Activated naive CD4-positive, alpha-beta T cell treated with Interleukin-2 at 50 U/mL for 16 hours (primary cell): ENCODE measurements at places on chromosomes 16 and 17.

DNA sequence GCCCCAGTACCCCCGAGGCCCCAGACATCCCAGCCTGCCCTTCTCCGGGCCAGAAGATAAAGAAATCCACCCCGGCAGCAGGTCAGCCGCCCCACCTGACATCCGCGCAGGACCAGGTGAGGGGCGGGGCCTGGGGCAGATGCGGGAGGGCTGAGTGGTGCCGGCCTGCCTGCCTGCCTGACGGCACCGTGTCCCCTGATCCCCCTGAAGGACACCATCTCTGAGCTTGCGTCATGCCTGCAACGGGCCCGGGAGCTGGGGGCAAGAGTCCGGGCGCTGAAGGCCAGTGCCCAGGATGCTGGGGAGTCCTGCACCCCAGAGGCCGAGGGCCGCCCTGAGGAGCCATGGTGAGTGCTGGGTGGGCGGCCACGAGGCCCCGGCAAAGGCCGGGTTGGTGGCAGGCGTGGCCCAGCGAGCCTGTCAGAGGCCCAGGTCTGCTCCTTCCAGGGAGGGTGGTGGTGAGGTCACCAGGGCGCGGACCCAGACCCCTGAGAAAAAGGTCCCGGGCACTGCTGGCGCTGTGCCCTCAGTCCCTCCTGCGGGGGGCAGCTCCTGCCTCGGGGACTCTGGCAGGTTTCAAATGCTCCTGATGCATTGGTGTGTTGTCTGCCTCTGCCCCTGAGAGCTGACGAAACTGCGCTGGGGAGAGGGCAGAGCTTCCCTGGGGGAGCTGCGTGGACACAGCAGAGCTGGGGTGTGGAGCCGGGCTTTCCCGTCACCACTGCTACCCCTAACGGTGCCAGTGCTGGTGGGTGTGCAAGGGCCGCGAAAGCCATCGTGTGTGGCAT is 1.2 kb downstream of the CDT1 start:
- peak; percentile 44 for DNase-seq

DNA sequence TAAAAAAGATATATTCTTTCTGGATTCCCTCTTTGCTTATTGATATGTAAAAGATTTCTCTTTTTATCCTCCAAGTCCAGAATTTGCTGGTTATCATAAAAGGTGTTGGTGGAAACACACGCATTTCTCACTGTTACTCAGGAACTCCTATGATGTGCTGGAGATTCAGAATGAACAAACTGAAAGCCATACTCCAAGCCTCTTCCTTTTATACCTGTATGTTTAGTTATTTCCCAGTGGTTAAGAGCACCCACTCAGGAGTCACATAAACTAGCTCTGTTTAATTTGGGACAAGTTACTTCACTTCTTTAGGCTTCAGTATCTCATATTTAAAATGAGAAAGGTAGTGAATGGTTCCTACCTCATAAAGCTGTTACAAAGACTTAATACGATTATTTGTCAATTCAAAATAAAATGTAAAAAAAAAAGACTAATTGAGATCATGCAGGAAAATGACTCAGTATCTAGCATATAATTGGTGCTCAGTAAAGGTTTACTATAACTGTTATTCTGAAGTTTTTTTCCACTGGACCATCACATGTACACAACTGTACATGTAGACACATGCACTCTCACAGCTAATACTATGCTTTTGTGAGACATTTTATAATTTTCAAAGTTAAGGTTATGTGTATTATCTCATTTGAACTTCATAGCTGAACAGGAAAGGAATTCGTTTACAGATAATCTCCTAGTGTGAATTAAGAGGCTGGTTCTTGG is 47.1 kb downstream of the TNRC6C start:
- no peak for DNase-seq

- DNase-seq: peak; percentile 74
Measured at GRCh38 chr17:75289832-75290337, 652 bp upstream of the SLC25A19 start.

DNA sequence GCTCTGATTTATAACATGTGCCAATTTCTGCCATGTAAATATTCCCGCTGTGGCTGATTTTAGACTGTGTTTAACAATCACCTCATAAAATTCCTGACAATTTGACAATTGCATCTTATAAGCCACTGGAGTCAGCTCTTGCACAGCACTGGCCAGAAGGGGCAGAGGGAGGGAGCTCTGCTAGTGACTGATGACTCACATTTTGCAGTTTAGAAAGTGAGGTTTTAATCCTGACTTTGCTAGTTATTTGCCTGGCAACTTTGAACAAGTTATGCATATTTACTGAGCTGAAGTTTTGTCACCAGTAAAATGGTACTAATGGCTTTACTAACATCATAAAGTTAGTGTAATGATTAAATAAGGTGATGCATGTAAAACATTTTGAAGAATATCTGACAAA is 452.3 kb downstream of the CNTNAP4 start:
- DNase-seq: no peak

GRCh38 chr16:27708651-27709050 is 158.7 kb downstream of the KATNIP start:
- DNase-seq: no peak

- no peak for DNase-seq
Measured at GRCh38 chr16:3876695-3877094, 3.8 kb downstream of the CREBBP start.

- no peak for DNase-seq
Measured at GRCh38 chr16:69830534-69831211, 68.5 kb downstream of the WWP2 start.
